Uterine smooth muscle cell (primary cell): ENCODE measurements at places on chromosomes 3 and 15. TPM values are rescaled to one million over a fixed set of nuclear protein-coding genes. Genes with fewer than 3 reads are reported as not detected.

The AMT gene
- 0.50 and 0.66 TPM in 2 replicates for total RNA-seq

The GPX1 gene
- 201 and 234 TPM in 2 replicates for total RNA-seq

The UQCC5 gene
- 1.8 and 12.6 TPM in 2 replicates for total RNA-seq

The LRRN1 gene
- total RNA-seq: not detected in 2 replicates

The BCHE gene
- 8.2 and 13.4 TPM in 2 replicates for total RNA-seq

The IL5RA gene
- total RNA-seq: not detected in 2 replicates
